ENCODE measurements at places on chromosomes 6 and 20.
A peak's percentile ranks its signal among the peaks of the same experiment; 100 is the strongest.

DNA sequence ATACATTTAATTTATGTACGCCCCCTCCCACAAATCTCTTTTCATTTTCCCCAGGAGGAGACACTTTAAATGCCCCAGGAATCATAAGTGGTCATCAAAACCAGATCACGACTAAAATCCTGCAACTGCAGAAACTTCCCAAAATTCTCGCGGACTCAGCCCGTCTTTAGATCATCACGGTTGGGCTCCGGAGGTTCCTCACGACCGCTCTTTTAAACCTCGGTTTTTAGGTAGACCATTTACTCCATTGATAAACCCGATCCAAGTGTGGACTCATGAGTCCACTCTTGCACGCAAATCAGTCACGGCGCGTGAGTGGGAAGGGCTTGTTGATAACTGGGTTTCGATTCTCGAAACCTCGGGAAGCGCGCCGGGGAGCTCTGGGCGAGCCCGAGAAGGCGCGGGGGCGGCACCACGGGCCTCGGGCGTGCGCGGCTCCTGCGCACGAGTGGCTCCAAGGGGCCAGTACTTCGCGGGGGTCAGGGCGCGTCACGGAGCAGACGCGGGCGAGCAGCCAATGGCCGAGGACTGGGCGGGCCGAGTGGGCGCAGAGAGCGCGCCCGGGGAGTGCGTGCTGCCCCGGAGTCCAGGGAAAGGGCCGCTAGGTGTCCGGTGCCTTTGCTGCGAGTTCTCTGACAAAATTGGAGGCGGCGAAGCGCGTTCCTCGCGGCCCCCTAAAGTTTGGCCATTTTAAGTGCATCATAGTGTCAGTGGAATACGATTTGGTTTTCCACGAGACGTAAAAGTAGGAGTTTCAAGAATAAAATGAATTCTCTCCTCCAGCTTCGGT is 635 bp upstream of the TENT5A start:
- DNase-seq: peak; percentile 42

DNA sequence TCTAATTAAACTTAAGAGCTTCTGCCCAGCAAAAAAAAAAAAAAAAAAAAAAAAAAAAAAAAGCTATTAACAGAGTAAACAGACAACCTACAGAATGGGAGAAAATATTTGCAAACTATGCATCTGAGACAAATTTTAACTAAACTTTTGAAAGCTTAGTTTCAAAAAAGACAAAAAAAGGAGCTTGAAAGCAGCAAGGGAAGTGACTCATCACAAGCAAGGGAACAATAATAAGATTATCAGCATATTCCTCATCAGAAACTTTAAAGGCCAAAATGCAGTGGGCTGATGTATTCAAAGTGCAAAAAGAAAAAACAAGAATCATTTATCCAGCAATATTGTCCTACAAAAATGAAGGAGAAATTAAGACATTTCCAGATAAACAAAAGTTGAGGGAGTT is 158.6 kb downstream of the RNF144B start:
- DNase-seq: no peak

DNA sequence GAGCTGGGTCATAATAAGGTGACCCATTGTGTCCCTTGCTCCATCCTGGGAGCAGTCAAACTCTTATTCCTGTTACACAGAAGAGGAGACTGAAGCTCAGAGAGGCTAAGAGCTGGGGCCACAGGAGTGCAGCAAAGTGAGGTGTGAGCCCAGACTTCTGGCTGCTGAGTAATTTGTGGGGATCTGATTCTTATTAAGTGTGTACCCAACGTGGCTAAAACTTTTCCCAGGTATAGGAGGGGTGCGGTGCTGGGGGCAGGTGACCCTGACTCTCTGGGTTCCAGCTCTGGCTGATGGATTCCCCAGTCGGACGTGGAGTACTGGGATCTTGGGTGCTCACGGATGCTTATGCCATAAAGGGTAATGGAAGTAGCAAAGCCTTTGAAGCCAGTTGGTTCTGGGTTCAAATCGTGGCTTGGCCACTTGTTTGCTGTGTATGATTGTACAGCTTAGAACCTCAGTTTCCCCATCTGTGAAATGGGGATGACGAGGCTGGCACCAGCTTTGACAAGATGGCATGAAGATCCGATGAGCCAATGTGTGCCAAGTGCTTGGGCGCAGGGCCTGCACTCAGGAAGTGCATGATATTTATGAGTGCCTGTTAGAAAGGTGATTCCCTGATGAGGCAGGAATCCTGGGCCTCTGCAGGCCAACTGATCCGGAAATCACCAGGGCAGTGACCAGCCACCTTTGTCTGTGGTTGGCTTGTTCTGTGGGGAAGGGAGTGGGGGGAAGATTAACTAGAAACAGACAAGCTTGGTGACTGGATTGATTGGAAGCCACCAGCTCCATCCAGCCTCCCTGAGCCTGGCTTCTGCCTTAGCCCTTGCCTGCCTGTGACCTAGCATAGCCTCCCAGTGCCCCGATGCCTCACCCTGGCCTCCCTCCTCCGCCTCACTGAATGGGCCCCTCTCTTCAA is 6.0 kb downstream of the SRC start:
- no peak for DNase-seq

GRCh38 chr6:35491558-35492257 is 5.2 kb downstream of the TEAD3 start:
- no peak for DNase-seq

DNA sequence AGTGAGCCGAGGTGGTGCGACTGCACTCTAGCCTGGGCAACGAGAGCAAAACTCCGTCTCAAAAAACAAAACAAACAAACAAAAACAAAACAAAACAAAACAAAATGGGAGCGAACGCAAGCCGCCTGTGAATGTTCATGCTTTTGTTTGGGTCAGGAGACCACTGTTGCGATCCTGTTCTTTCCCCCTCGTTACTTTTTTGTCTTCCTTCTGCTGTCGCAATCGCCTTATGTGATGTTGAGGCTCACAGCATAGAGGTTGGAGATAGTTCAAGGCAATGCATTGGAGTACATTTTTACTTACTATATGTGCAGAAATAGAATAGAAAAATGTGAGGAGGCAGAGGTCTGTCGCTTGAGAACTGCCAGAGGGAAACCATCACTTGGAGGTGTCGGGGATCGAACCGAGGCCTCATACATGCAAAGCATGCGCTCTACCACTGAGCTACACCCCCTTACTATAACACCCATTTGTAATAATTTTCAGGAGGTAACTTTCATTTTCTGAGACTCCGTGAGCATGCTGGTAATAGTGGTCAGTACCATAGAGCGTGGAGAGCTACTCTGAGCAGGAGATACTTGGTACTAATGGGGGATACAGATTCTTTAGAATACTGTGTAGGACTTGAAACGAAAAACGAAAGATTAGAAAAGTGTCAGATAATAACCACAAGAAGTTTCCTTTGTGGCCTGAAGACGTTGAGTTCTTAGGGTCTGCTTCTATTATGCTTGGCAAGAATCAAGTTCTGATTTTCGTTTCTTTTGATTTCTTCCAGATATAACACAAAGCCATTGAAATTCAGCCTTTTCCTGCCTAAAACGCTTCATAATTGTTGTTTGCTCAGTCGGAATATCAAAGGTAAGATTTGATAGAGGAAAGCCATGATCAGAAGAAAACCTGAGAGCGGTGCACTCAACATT is 121.1 kb downstream of the TRIM27 start:
- no peak for DNase-seq

DNA sequence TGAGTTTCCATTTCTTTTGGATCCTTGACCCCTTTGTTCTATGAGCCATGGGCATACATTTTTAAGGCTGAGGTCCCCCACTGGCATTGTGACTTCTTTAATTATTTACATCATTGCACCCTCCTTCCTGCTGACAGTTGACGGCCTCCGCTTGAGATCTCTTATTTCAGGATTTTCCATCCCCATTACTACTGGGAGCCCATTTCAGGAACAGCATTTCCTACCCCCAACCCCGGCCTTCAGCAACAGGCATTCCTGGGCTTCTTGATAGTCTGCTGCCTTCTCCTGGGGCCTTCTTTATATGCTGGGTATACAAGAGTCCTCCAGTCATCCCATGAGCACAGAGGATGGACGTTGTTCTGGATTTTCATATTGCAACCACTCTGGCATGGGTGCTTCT is 3.8 kb downstream of the ULBP1 start:
- no peak for DNase-seq

DNA sequence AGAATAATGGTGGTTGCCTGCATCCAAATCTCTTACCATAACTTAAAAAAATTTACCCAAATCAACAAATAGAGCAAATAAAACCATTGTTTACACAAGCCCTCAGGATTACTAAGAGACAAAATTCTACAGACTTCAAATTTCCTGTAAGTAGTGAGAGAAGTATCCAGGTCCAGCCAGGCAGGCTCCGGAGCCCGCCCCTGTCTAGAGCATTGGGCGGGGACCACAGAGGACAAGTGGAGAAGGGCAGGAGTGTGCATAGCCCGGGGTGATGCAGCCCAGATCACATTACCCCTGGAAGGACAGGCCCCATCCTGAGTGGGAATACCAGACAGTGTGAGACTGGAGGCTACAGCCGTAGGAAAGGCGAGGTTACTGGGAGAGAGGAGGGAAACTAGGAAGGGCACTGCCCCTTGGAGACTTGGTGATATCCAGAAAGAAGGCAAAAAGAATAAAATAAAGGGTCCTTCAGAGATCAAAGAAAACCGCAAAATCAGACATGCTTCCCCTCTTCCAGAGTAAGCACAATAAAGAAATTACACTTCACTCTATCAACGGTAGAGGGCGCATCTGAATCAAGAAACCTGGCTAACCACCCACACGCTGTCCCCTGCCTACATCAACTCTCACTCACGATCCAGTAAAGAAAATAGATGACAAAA is 26.6 kb downstream of the RIN2 start:
- DNase-seq: no peak

DNA sequence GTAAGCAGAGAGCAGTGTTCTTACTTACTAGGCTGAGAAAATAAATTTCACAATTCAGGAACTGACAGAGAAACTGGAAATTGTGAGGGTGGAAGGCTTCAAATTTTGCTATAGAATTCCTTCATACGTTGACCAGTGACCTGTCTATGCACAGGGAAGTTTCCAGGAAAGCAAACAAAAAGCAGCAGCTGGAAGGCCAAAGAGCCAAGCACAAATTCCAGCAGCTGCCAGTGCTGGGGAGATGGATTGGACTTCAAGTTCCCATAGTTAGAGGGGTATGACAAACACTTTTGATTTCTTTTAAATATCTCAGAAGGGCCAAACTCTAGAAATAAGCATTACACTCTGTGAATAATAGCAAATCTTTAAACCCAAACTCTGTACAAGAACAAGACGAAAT is 299.1 kb upstream of the KCNQ5 start:
- no peak for DNase-seq

- no peak for DNase-seq
Observed at GRCh38 chr20:8476021-8476420, 344.0 kb downstream of the PLCB1 start.

GRCh38 chr6:41353333-41353732 is 17.9 kb downstream of the NCR2 start:
- no peak for DNase-seq

GRCh38 chr20:19253916-19254820 is 41.7 kb downstream of the SLC24A3 start:
- no peak for DNase-seq

GRCh38 chr20:25495189-25495824 is 87.8 kb downstream of the GINS1 start:
- DNase-seq: no peak

DNA sequence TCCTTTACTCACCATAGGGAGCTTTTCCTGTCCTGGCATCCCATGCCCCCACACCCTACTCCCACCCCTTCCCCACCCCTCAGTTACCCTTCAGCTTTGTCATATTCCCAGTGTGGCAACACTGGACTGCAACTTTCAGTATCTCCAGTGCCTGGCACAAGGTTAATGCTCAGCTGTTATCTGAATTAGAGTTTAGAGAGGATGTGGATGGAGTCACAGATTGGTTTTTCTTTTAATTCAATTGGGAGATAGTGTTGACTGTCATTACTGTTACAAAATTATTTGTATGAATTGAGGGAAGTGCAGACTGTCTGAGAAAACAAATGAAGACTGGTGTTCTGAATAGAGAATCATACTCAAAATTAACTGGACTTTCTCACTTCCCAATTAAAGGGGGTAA is 89.9 kb downstream of the TULP4 start:
- DNase-seq: no peak

- no peak for DNase-seq
Observed at GRCh38 chr6:147467886-147468285, 40.6 kb upstream of the SAMD5 start.

GRCh38 chr6:120147071-120147871 is 797.7 kb upstream of the MAN1A1 start:
- no peak for DNase-seq

- no peak for DNase-seq
Observed at GRCh38 chr20:32155017-32155981, 45.8 kb downstream of the TM9SF4 start.

- DNase-seq: no peak
Observed at GRCh38 chr6:127554435-127555006, 22.5 kb upstream of the C6orf58 start.

- DNase-seq: peak; percentile 76
Observed at GRCh38 chr20:48827855-48828733, at the start of gene PREX1. PREX1 (minus strand) TSS chr20:48827999; CDS start chr20:48827860, 139 bp downstream.

DNA sequence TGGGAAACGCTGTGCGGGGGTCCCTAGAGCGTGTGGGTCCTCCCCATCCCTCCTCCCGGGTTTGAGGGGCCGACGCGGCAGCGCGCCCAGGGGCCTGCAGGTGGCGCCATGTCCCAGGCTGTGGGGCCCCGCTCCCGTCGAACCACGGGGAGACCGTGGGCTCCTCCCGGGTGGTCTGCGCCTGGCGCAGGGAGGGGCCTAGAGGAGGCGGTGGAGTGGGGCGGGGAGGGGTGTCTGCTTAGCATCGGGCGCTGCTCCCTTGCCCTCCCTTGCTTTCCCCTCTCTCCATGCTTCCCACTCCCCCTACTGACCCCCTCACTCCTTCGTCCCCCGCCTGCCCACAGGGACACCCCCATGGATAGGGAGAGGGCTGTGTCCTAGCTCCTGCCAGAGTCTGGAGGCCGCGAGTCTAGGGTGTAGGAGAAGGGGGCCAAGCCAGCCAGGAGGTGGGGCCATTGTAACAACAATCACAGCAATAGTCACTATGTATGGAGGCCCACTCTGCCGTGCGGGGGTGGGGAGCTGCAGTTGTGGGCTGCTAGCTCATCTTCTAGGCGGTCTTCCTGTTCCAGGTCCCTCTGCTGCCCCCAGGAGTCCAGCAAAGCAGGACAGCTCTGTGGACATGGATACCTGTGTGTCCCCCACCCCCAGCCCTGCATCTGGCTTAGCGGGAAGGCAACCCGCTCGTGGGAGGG is 51.7 kb downstream of the CHMP4B start:
- DNase-seq: peak; percentile 31

GRCh38 chr6:26269531-26270485 is 95.2 kb upstream of the BTN3A2 start:
- DNase-seq: no peak
